ENCODE measurements at places on chromosomes 13 and 19. TPM values are rescaled to one million over a fixed set of nuclear protein-coding genes. Genes with fewer than 3 reads are reported as not detected.

RNASEH2A gene
- 55.6 TPM for total RNA-seq

PLD3 gene
- 58.2 TPM for total RNA-seq

GRCh38 chr13:99227331-99227900 is 26.8 kb downstream of the UBAC2 start:
- H3K4me1 ChIP-seq: peaks cover 83% of the 10 kb centered on the region
- no peak for DNase-seq
- H3K27me3 ChIP-seq: no peaks in the 10 kb centered on the region
- peak overlapping the region; percentile 10 for H3K27ac ChIP-seq
- H3K36me3 ChIP-seq: no peaks in the 10 kb centered on the region

DNA sequence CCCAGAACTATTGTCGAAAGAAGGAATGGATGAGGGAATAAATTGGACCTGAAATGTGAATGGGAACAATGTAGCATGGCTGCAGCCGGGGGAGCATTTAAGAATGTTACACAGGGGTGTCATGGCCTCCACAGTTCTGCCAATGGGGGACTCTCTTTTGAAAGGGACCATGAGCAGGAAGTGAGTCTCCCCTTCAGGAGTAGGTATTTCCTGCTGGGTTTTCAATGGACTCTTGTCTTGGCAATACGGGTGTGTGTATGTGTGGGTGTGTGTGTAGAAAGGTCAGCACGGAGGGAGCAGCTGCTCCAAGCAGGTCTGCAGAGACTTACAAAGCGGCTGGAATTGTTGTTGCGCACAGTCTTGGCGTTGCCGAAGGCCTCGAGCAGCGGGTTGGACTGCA is 24.4 kb downstream of the MYO1F start:
- H3K36me3 ChIP-seq: no peaks in the 10 kb centered on the region
- H3K4me3 ChIP-seq: no peak overlapping the region
- H3K4me1 ChIP-seq: peaks cover 2% of the 10 kb centered on the region
- DNase-seq: no peak

DNA sequence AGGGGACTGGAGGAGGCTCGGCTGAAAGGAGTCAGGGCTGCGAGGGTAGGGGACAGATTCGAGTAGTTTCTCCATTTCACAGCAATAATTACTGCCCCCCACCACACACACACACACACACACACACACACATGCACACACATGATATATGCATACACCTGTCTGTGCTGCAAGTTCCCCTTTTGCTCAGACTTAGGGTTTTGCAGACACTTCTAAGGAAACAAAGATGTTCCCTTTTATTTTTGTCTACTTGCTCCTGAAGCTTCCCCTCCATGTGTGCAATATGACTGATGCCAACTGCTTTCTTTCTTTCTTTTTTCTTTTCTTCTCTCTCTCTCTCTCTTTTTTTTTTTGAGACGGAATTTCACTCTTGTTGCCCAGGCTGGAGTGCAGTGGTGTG is 13.4 kb downstream of the MBD3L2B start:
- H3K4me1 ChIP-seq: peaks cover 50% of the 10 kb centered on the region
- no peak for DNase-seq
- H3K36me3 ChIP-seq: no peaks in the 10 kb centered on the region
- no peak overlapping the region for H3K4me3 ChIP-seq
- H3K27me3 ChIP-seq: no peaks in the 10 kb centered on the region
- H3K27ac ChIP-seq: no peak overlapping the region

- peak; percentile 62 for DNase-seq
- no peak overlapping the region for H3K27ac ChIP-seq
- H3K4me3 ChIP-seq: no peak overlapping the region
- H3K27me3 ChIP-seq: peaks cover 3% of the 10 kb centered on the region
- H3K36me3 ChIP-seq: no peaks in the 10 kb centered on the region
Measured at GRCh38 chr19:737591-738093, 13.3 kb upstream of the MISP start.
